ENCODE measurements at places on chromosomes 7 and 10.

- no peak for DNase-seq
These were observed 23.5 kb downstream of the OGDH start for GRCh38 chr7:44629829-44630522.

DNA sequence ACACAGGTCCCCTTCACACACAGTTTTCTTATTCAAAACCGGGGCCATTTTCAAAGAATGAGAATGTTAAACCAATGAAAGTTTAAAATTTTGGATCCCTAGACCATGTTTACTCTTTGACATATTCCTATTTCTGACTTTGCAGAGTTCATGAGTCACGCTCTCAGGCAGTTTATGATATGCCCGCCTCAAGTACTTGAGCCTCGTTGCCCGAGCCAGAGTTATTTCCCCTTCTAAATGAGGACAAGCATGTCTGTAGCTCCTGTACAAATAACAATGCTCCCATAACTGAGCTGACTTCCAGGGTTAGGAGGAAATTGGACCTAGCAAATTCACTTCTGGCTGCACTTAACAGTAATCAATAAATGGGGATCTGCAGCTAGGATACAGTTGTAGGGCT is 87.9 kb upstream of the PDE1C start:
- no peak for DNase-seq

- no peak for DNase-seq
These were observed 10.4 kb upstream of the PCGF5 start for GRCh38 chr10:91210014-91210413.

DNA sequence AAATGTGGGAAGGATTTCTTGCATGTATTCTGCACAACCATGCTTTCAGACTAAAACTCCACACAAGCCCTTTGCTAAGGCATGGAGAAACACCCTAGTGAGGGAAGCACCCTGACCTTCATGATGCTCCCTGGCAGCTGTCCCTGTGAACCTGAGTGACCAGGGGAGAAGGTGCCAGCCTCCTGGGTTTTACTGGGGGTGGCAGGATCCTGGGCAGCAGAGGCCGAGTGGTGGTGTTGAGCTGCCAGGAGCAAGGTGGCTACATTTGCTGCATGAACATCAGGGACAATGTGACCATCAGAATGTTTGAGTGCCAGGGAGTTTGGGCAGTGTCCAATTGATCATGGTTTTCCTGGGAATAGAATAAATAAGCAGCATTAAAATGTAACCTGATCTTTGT is 437.9 kb downstream of the TCERG1L start:
- DNase-seq, result no peak

- no peak for DNase-seq
These were observed 164.0 kb downstream of the FANK1 start for GRCh38 chr10:126060261-126060931.

- DNase-seq, result no peak
These were observed 16.4 kb upstream of the LGI1 start for GRCh38 chr10:93741367-93741766.

DNA sequence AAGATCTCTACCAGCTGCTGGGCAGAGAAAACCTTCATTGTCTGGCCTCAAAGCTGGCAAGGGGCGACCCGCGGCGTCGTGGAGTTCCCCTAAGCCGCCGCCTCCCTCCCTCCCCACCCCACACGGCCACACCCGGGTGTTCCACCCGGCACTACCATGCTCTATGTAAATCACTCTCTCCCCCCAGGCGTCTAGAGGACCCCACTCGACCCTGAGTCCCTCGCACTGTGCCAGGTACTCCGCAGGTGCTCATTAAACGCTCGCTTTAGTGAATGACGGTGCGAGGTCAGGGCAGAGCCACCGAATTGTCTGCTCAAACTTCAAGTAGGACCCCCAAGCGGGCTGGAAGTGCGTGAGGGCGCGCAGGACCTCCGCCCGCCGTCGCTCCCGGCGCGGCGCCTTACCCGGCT is 628 bp downstream of the PARP12 start:
- no peak for DNase-seq

Data from GM18507 (cell line).